ENCODE measurements at places on chromosomes 3 and 15.
A peak's percentile ranks its signal among the peaks of the same experiment; 100 is the strongest.

GRCh38 chr3:5010706-5011554 lies 31.7 kb downstream of the BHLHE40 start:
- DNase-seq = peak; percentile 35

- DNase-seq = peak; percentile 77
Observed at GRCh38 chr15:51649659-51650521, 27.3 kb upstream of the DMXL2 start.

GRCh38 chr3:147371771-147372340 lies 34.5 kb downstream of the ZIC4 start:
- DNase-seq = no peak

DNA sequence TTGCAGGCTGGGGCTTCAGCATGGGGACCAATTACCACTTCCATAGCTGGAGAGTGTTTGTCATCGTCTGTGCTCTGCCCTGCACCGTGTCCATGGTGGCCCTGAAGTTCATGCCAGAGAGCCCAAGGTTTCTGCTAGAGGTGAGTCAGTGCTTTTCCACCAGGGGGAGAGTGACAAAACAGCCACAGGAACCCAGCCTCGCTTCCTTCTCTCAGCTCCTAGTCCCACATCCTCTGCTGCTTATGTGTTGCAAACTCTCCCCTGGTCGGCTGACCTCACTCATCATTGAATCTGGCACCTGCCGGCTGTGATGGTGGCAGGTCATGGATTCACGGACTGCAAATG lies 158.3 kb downstream of the SV2B start:
- peak; percentile 31 for DNase-seq

DNA sequence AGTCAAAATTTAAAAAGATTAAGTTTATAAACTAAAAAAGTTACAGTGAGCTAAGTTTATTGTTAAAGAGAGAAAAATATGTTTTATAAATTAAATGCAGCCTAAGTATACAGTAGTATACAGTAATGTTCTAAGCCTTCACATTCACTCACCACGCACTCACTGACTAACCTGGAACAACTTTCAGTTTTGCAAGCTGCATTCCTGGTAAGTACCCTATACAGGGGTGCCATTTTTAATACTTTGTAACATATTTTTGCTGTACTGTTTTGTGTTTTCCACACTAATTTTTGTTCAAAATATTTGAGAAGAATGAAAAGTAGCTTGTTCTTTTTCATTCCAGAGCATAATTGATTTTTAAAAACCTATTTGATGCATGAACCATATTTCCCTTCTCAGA lies 524.9 kb downstream of the RBMS3 start:
- no peak for DNase-seq

DNA sequence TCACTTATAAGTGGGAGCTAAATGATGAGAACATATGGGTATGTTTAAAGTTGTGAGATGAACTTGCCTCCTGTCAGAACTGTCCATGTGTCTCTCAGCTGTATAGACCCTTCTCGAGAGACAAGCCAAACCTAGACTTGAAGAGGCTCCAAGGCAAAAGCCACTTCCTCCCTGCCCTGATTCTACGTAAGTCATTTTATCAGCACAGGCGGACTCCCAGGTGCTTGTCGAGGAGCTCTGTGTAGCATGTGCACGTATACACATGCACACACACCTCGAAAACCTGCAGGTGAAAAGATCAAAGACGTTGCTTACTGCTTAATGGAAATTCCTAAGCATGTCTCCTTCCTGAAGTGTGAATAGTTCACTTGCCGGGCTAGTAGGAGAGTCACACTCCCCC lies 5.6 kb upstream of the CLEC3B start:
- DNase-seq = no peak

All from AG08395 (cell line).